Ovary (tissue), 10 donors: ENCODE measurements at places on chromosomes 5 and 9. TPM values are rescaled to one million over a fixed set of nuclear protein-coding genes. Genes with fewer than 3 reads are reported as not detected.

Gene SLC36A3
- total RNA-seq, result not detected

DNA sequence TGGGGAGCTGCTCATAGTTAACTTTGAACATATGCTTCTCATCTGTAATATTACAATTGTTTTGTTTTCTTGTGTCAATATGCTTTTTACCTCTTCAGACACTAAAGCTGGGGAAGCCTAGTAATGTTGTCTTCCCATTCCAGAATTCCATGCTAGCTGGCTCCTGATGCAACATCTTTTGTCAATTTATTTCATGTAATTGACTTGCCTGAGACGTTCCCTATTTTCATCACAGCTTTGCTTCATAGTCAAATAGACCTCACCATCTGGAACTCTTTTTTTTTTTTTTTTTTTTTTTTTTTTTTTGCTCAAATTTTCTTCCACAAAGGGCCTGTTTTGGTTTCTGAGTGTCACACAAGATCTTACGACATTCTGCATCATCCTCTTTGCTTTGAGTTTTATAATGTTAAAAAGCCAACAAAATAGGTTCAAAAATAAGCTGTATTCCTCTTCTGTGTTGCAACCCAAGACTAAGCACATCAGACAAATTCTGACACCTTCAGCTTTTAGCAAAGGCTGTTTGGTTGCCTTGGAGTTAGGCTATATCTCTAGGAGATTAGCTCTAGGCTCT, 235.2 kb downstream of the NR3C1 start:
- H3K36me3 ChIP-seq, result no peaks in the 10 kb centered on the region
- no peak overlapping the region for H3K27ac ChIP-seq
- no peaks in the 10 kb centered on the region for H3K4me1 ChIP-seq
- no peak for DNase-seq

- no peaks in the 10 kb centered on the region for H3K4me1 ChIP-seq
- no peak overlapping the region for H3K27ac ChIP-seq
- no peak overlapping the region for H3K4me3 ChIP-seq
- no peak for DNase-seq
- H3K36me3 ChIP-seq, result no peaks in the 10 kb centered on the region
- no peaks in the 10 kb centered on the region for H3K27me3 ChIP-seq
These were observed 31.7 kb downstream of the TMEM174 start for GRCh38 chr5:73204733-73205132.

Gene CLIC3
- not detected for total RNA-seq

Gene CARD9
- total RNA-seq, result 1.3 TPM

Gene HAVCR2
- 2.9 TPM for total RNA-seq

DNA sequence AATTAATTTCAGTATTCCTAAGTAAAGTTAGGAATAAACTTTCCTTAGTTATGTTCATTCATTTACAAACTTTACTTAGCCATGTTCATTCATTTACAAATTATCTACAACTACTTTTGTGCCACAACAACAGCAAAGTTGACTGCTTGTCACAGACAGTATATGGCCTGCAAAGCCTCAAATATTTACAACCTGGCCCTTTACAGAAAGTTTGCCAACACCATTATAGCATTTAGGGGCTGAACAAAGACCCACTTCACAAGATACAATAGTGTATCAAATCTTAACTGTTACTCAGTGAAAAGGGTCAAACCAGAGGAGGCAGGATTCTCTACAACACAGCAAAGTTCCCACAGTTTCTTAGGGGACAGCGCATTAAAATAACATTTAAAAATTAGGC, 9.7 kb upstream of the OTULINL start:
- no peaks in the 10 kb centered on the region for H3K4me1 ChIP-seq
- H3K4me3 ChIP-seq, result no peak overlapping the region
- DNase-seq, result no peak

DNA sequence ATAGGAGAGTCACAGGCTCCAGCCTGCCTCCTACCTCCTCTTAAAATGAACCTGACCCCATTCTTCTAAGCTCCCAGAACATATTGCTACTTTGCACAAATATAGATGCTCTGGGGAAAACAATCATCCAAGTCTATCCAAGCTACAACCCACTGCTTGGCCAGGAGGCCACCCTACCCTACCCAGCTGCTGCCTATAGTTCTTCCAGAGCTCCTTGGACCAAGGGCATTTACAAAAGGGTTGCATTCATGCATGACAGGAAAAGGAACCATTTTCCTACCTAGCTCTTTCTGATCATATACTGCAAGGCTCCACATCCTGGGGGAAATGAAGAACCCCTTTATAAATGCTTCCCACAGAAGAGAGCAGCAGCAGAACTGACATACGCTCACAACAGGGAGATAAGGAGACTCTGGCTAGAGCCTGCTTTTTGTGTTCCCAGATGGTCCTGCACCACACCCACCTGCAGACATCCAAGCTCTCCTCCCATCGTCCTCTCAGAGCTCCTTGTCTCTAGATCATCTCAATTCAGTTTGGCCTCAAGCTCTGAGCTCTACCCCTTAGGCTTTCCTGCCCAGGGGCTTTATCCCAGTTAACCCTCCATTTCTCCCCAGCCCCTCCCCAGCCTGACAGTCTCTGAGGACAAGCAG, 185.5 kb downstream of the SPOCK1 start:
- no peak overlapping the region for H3K4me3 ChIP-seq
- H3K27me3 ChIP-seq, result no peaks in the 10 kb centered on the region
- no peak overlapping the region for H3K27ac ChIP-seq
- H3K4me1 ChIP-seq, result no peaks in the 10 kb centered on the region
- DNase-seq, result no peak

GRCh38 chr5:136064510-136064909, 35.7 kb downstream of the TGFBI start:
- no peaks in the 10 kb centered on the region for H3K36me3 ChIP-seq
- H3K27me3 ChIP-seq, result no peaks in the 10 kb centered on the region
- no peak for DNase-seq
- H3K4me1 ChIP-seq, result peaks cover 4% of the 10 kb centered on the region

DNA sequence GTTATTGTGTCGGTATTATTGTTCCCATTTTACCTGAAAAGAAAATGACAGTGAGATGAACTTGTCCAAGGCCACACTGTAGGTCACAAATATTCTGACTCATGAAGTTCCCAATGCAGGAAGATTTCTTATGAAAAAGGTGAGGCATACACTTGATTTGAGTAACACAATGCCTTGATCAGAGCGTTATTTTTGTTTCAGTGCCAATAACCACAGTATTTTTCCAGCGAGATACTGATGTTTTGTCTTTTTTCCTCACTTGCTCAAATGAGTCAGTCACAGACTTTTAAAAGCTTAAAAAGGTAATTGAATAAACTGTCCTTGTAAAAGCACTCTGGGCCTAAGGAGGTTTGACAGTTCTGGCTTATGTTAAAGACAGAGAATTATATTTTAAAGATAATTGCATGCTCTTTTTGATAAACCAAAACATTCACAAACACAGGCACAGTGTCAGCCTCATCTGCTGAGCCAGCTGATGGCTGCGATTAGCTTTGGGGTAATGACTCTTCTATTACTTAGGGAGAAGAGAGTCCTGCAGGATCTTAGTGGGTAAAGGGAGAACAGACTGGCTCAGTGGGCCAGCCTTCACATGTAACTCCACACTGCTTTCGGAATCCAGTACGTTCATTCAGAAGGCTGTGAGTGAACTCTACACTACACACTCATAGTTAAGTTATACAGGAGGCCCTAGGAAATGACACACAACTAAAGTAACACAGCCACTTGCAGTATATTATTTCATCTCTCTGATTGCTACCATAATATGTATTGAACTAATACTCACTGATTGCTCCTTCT, 165.5 kb upstream of the CD180 start:
- no peak overlapping the region for H3K27ac ChIP-seq
- no peaks in the 10 kb centered on the region for H3K36me3 ChIP-seq
- DNase-seq, result no peak
- no peak overlapping the region for H3K4me3 ChIP-seq
